ENCODE measurements at places on chromosomes 12 and 14.
A peak's percentile ranks its signal among the peaks of the same experiment; 100 is the strongest.

GRCh38 chr14:71286126-71286525 lies 378.9 kb downstream of the PCNX1 start:
- DNase-seq: no peak

- DNase-seq: no peak
These were observed 507 bp upstream of the PTPN11 start for GRCh38 chr12:112418273-112418607.

GRCh38 chr14:81521356-81521755 lies 12.3 kb downstream of the SEL1L start:
- no peak for DNase-seq

GRCh38 chr14:68229423-68230100 lies 410.0 kb downstream of the RAD51B start:
- DNase-seq: no peak

GRCh38 chr12:52053536-52054209 lies 2.4 kb downstream of the NR4A1 start:
- DNase-seq: no peak

- no peak for DNase-seq
These were observed 71.4 kb upstream of the POC1B start for GRCh38 chr12:89597210-89597609.

GRCh38 chr14:92493492-92493891 lies 20.1 kb upstream of the RIN3 start:
- DNase-seq: no peak

DNA sequence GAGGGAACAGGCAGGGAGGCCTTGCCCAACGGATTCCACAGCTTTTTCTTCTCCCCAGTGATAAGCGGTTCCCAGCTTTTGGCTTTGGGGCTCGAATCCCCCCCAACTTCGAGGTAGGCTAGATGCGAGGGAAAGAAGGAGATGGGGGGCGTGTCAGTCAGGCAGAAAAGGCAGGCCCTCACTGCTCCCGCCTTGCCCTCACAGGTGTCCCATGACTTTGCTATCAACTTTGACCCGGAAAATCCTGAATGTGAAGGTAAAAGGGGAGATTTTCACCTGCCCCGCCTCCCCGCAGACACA lies 4.9 kb downstream of the CPNE6 start:
- no peak for DNase-seq

DNA sequence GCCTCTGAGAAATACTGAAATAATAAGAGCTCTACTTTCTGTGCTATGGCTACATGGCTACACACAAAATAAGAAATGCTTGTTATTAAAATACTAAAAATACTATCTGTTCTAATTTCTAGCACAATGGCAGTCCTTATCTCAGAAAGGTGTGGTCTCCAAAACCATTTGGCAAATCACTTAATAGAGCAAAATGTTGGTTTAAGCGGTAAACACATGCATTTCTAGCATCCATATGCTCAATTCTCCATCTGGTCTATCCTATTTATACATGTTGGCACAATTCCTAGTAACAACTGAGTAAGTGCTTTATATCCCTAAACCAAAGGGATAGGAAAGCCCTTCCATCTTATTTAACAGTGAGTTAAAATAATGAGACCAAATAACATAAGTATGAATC lies 107.0 kb downstream of the PAPLN start:
- DNase-seq: no peak

DNA sequence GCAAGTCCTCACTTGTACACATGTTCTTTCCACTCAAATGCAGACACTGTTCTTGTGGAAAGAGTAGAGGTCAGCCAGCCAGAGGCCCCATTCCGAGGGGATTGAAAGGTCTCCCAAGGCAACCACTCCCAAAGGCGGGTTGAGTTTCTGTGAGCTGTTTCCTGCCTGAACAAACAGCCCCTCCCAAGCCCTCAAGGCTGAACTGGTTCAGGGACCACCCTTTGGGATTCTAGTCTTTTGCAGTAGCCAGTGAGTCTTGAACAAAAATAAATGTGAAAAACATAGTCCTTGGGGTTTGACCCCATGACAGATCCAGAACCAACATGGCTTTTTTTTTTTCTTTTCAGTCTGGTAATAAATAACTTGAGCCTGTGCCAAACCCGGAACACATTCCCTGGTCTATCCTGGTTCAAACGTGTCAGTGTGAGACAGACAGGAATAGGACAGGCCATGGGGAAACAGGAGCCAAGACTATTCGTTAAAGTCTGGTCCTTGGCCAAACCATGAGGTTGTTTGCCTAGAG lies 17.6 kb upstream of the STK38L start:
- no peak for DNase-seq

- no peak for DNase-seq
These were observed 138.2 kb downstream of the SRGAP1 start for GRCh38 chr12:63982604-63983295.

GRCh38 chr14:67738740-67739504 lies 37.2 kb downstream of the RDH12 start:
- no peak for DNase-seq

GRCh38 chr12:106072751-106073150 lies 66.0 kb downstream of the NUAK1 start:
- DNase-seq: no peak

GRCh38 chr14:23071244-23071920 lies 14.1 kb upstream of the CDH24 start:
- DNase-seq: no peak

- DNase-seq: no peak
These were observed 45.6 kb upstream of the BCL2L14 start for GRCh38 chr12:12024911-12025682.

DNA sequence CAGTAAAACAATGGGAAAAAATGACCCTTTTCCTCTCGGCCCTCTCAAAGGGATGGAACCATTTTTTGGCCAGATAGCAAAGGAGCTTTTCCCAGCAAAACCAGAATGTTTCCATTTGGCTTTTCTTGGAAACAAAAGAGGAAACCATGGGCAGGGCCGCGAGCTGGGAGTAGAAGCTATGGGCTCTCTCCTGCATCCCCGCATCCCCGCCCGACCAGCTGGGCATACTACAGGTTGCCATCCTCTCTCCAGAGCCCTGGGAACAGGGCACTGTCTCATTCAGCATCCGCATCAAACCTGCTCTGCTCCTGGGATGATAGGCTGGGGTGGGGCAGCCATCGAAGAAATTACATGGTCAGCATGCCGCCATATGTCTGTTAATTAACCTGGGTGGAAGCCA lies 20.9 kb downstream of the CD9 start:
- DNase-seq: no peak

DNA sequence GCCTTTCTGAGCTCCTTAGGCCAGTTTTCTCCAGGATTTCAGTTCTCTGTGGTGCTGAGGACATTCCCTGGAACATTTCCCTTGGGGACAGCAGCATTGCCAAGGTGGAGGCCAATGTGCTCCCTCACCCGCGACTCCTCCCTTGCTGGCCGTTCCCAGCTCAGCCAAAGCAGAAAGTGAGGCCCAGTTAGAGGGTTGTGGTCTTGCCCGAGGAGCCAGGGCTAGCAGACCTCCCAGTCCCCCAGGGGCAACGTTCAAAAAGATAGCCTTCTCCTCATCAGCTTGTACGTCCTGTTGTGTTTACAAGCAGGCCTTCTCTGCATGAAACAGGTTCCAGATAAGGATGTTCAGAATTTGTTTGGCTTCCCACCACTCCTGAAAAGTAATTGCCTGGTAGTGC lies 78.4 kb downstream of the SSPN start:
- DNase-seq: no peak

DNA sequence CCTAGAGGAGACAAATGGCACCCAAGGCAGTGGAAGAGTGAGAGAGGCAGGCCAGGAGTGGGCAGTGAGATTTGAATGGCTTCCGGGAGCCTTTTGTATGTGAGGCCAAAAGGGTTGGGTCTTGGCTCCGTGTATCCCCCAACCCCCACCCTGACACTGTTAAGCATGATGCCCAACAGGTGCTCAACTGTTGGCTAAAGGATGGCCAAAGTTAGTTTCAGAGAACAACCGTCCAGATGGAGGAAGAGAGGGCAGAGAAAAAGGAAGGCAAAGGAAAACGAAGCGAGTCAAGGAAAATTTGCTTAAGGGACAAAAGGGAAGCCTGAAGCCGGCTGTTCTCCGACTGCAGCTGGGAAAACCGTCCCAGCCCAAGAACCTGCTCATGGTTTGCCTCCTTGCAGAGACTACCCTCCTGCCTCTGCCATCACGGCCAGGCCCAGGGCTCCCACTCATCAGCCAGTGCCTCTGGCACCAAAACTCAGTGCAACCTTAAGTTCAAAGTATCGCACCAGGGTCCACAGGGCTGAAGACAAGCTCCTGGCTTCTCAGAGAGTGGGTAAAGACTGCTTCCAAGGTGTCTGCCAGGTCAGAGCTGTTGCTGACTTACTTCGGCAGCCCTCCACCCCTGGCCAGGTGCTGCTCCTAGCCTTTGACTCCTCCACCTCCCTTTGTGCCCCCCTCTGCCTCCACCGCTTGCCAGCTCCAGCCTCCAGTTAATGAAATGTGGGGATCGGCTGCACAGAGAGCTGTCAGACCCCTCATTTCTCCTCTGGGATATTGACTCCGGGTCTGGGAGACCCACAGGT lies 4.2 kb upstream of the C1QL4 start:
- DNase-seq: no peak

- no peak for DNase-seq
These were observed 51.0 kb downstream of the SSH1 start for GRCh38 chr12:108806346-108806745.

GRCh38 chr14:62759796-62760195 lies 285.5 kb downstream of the KCNH5 start:
- DNase-seq: no peak

- DNase-seq: peak; percentile 54
These were observed 874 bp downstream of the ISCU start for GRCh38 chr12:108563136-108563803.

DNA sequence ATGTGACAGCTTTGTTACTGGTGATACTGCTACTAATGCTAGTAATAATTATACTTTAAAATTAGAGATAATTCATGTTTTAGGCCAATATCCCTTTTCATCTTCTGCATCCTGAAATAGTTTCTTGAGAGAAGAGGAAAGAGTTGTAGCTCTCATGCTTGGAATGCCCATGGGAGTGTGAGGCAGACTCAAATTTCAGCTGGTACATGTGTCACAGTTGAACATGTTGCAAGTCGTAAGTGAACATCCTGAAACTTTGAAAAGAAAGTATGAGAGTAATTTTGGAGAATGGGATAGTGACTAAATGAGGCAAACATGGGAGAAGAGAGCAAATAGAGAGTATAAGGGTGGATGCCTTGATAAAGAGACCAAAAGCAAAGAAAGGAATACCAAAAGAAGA lies 168.0 kb downstream of the TMTC3 start:
- no peak for DNase-seq

- DNase-seq: no peak
These were observed 38.4 kb downstream of the WASHC3 start for GRCh38 chr12:102023343-102023930.

- no peak for DNase-seq
These were observed 63.7 kb downstream of the CCDC60 start for GRCh38 chr12:119398190-119398589.

DNA sequence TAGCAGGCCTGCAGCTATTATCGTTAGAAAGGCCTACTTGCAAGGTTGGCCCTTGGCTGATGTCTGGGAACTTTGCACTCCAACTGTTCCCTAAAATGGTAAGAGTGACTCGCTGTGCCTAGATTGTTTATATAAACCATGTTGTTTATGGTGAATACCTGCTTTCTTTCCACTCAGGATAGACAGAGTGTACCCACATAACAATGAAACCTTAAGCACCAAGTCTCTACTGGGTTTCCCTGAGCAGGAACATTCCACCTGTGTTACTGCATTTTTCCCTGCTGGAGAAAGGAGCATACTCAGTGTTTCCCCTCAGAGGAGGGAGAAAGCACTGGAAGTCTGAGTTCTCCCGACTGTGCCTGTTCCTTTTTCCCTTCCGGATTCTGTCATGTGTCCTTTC lies 32.8 kb downstream of the ERP29 start:
- no peak for DNase-seq

- no peak for DNase-seq
These were observed 29.9 kb upstream of the BCDIN3D start for GRCh38 chr12:49872781-49873181.

DNA sequence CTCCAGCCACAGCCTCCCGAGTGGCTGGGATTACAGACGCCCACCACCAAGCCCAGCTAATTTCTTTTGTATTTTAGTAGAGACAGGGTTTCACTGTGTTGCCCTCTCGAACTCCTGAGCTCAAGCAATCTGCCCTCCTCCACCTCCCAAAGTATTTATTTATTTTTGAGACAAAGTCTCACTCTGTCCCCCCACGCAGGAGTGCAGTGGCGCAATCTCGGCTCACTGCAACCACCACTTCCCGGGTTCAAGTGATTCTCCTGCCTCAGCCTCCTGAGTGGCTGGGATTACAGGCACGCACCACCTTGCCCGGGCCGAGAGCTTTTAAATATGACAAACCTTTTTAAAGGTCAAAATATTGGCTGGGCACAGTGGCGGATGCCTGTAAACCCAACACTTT lies 14.6 kb downstream of the NUMB start:
- no peak for DNase-seq

DNA sequence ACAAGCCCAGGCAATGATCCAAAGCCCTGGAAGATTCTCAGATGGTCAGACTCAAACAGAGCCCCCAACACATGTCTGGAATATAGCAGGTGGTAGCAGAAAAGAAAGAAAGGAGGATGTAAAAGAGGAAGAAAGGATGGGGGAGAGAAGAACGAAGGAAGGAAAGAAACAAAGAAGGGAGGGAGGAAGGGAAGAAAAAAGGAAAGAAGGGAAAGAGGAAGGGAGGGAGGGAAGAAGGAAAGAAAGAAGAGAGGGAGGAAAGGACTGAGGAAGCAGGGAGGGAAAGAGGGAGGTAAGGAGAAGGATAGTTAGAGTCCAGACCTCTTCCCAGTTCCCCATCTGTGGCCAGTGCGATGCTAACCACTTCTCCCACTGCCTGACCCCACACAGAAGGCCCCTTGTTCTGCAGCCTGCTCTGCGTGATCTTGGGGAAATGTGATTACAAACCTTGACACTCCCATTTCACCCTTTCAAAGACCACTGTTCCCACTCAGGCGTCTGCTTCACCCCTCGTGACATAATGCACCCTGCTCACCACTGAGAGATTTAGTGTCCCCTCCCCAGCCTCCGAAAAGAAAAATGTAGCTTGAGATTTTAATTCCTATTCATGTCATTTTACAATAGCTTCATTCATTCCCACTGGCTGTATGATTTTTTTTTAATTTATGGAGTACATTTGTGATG lies 357.9 kb downstream of the BCL11B start:
- no peak for DNase-seq

DNA sequence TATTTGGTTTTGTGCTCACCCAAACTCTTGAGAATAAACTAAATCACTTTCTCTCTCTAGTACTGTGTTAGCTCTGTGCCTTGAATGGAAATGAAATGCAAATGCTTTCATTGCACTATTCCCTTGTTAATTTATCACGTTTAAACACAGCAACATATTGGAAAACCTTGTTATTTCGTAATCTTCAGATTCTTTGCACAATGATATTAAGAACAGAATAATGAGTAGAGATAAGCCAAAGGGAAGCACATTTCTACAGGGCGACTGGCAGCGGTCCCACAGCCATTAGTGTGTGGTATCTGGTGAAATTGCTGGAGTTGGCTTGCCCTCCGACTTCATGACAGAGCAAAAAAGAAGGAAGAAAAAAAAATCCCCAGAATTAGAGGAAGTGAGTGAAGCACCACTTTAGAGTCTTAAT lies 166.1 kb upstream of the E2F7 start:
- DNase-seq: no peak
